ENCODE measurements at places on chromosomes 2 and 18.

- no peak for DNase-seq
These were observed 28.9 kb downstream of the MGAT5 start for GRCh38 chr2:134282629-134283400.

DNA sequence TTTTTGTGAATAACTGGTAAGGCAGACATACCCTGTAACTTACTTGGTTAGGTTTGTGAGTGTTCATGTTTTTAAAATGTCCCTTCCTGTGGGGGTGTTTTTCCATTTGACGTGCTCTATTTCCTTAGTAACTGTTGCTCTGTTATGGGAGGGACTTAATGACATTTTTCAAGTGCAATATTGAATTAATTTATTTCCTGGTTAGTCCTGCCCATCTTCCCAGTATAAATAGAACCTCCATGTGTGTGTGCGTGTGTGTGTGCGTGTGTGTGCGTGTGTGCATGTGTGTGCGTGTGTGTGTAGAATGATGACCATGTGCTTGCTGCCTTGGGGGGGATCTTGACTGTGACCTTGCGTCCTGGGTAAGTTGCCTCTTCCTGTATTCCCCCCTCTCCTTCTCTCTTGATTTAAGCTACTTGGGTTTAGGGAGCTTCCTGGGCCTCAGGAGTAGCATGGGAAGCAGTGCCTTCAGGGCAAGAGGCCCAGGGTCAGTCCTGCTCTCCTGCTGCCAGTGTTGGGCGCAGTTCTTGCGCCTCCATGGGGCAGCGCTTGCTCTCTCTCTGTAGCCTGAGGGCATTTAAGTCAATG lies 163.9 kb downstream of the LDLRAD4 start:
- DNase-seq, result no peak

DNA sequence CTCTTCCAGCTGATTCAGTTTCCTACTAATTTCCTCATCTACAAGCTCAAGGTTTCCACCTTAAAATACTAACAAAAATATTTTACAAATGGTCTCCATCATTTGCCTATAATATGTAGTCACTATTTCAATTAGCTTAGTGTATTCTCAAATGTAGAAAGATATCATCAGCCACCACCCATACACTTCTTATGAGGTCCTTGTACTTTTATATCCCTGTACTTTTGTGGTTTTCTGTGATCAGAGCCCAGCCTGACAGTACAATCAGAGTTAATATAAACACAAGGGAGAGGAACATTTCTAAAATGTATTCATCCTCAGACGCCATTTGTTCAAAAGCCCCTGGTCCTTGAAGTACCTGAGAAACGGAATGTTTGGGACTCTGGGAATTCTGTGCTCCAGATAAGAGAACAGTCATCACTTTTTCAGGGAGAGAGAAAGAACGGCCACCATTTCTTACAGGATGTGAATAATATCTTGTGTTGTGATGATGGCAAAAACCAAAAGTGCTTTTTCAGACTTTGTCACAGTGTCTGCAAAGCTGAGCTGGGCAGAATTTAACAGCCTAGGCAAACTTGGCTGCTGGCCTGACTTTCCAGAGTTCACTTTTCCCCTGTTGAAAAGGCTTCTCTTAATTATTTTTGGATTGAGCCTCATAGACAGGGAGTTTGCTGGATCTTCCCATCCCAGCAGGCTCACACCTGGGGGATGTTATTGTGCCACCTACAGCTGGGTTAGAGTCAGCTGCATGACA lies 361.7 kb upstream of the ACVR2A start:
- DNase-seq, result no peak

- DNase-seq, result no peak
These were observed 88.4 kb downstream of the DSEL start for GRCh38 chr18:67428158-67428557.

- DNase-seq, result no peak
These were observed 38.6 kb upstream of the TTN start for GRCh38 chr2:178845566-178846457.

GRCh38 chr2:120963997-120964705 lies 228.5 kb downstream of the GLI2 start:
- DNase-seq, result no peak

DNA sequence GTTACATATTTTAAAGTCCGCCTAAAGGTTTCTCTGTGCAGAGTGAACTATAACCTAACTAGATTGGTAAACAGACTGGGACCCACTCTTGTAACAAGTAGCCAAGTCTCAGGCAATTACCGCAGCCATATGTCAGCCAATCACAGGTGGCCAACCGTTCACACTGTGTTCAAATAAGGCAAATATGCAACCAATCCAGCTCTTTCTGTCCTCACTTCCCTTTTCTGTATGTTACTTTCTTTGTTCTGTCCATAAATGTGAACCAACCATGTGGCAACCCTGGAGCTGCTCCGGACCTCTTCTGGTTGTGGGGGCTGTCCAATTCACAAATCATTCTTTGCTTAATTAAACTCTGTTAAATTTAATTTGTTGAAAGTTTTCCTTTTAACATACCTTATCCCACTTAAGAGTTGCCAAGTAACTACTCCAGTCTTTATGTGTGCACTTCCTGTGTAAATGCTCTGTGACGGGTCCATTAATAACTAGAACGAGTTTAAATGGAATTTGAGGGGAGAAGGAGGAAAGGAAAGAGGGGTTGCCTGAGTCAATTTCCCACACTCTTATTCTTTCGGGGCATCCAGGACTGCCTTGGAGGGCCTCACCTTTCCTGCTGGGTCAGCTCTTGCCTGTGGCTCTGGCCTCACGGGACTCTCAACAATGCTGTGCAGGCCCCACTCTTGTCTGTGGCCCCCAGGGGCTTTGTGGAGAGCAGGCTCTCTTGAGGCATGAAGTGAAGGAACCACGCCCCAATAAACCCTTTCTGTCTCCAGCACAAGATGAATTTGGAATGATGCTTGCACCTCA lies 6.6 kb upstream of the RPL37A start:
- DNase-seq, result peak; percentile 35

GRCh38 chr2:17644997-17645720 lies 104.7 kb downstream of the VSNL1 start:
- DNase-seq, result no peak

GRCh38 chr2:59462422-59463197 lies 1090.8 kb downstream of the BCL11A start:
- DNase-seq, result peak; percentile 26

- no peak for DNase-seq
These were observed 81.5 kb upstream of the COL3A1 start for GRCh38 chr2:188892636-188893035.

DNA sequence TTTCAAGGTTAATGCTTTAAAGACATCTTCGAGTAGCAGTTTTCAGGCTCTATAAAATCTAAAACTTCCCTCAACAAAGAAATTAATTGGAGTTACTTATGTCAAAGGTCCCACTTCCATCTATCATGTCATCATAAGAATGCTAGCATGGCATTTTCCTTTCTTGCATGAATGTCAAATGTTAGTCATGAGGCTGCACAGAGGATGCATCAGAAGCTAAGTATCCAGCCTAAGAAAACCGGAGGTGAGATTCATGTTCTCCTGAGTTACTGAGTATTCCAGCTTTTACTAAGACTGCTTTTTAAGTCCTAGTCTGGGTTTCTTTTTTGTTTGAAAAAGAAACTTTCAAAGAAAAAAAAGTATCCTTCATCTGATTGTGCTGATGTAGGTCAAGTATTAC lies 130.6 kb upstream of the CDH19 start:
- no peak for DNase-seq

DNA sequence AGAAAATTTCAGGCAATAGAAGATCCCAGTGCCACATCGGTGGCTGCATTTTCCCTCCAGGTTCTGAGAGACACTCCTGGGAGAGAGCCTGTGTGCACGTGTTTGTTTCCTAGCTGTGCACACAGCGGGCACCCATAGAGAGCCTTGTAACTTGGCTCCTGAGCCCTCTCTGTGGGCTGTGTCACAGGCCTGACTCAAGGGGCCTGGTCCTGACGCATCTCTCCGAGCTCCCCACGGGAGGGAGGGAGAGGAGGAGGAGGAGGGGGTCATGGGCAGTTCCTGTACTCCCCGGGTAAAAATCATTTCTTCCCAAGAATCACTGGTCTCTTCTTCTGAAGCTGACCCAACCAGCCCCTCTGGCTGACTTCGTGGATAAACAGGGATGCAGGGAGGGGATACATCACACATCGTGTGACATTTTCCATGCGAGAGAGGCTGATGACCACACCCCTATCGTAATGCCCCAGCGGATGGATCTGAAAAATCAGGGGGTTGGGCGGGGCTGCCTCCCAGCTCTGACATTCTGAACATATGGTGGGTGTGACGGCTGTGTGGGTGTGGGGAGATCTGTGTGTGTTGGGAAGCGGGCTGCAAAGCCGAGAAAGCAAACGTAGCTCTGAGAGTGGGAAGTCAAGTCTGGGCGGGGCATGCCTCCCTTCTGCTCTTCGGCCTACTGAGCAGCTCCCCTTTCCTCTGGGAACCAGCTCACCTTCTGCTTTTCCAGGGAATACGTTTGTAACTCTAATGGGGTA lies 308.3 kb upstream of the HS6ST1 start:
- peak; percentile 100 for DNase-seq

GRCh38 chr2:241066893-241067341 lies 35.2 kb downstream of the MTERF4 start:
- DNase-seq, result no peak

DNA sequence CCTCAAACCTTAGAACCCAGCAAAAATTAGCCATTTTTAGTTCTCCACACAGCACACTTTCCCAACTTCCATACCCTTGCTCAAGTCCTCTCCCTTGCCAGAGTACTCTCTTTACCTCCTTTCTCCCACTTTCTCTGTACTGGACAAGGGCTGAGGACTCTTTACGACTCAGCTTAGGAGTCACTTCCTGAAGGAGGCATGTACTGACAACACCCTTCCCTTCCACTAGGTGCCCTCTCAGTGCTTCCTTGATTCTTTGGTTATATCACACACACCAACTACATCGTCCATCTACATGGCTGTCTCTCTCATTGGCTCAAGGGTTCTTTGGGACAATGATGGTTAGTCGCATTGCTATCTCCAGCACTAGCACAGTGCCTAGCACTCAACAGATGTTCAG lies 5.2 kb upstream of the C18orf63 start:
- DNase-seq, result no peak

DNA sequence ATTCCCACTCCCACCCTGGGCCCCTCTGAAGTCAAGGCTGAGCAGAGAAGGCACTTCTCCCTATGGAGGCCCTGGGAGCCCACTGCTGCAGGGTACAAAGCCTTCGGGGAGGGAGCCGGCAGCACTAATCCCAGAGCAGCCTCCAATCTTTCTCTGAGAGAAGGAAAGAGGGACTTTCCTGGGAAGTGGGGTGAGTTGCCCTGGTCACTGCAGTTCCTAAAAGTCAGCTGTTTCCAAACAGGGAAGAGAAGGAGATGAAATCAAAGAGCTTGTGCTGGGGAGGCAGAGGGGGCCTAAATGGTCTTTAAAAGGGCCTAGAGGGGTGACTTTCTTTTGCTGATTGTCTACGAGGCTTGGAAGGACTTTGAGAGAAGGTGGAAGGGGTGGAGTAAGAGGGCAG lies 264.7 kb downstream of the TNS1 start:
- no peak for DNase-seq

DNA sequence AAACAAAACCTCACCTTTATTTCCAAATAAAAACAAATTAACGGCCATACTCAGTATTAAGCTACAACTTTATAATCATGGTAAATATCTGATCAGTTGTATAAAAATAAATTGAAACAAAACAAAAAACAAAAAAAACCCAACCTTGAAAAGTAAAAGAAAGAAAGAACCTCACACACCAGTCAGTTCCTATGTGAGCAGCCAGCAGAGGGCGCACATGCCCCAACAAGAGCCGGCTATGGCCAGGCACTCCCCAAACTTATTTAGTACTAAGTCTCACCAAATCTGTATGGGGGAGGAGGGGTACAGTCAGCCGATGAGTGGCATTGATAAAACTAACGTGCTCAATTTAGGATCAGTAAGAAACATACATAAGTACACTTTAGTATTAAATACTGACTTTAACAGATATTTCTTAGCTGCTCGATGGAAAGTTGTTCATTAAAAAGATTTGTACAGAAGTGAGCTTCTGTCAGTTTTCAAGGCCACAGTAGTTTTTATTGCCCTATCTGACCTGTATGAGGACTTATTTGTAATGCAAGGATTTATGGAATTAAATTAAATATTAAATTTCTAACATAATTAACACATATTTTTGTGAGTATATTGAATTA lies 172.6 kb downstream of the TCF4 start:
- peak; percentile 70 for DNase-seq

- DNase-seq, result no peak
These were observed 71.9 kb downstream of the ADD2 start for GRCh38 chr2:70696142-70696541.

GRCh38 chr18:75477900-75478299 lies 50.4 kb upstream of the SMIM21 start:
- no peak for DNase-seq

GRCh38 chr2:219911541-219911940 lies 284.1 kb downstream of the SLC4A3 start:
- no peak for DNase-seq

GRCh38 chr2:184452907-184453306 lies 145.4 kb upstream of the ZNF804A start:
- DNase-seq, result no peak

DNA sequence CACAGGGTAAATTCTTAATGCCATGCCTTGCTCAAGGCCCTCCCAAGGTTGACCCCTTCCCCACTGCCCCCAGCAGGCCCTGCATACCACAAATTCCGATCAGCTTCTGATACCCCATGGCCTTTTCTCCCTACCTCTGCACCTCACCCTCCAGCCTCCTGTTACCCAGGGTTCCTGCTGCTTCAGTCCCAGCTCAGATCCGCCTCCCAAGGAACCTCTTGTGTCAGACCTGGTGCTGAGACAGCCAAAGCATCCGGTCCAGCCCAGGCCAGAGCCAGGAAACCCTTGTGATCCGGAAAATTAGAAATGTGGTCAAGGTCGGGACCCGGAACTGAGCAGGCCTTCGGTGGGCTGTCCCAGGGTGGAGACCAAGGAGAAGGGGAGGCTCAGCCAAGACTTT lies 231.3 kb downstream of the BCL2 start:
- no peak for DNase-seq

GRCh38 chr2:20365249-20365817 lies 14.7 kb upstream of the PUM2 start:
- DNase-seq, result no peak

DNA sequence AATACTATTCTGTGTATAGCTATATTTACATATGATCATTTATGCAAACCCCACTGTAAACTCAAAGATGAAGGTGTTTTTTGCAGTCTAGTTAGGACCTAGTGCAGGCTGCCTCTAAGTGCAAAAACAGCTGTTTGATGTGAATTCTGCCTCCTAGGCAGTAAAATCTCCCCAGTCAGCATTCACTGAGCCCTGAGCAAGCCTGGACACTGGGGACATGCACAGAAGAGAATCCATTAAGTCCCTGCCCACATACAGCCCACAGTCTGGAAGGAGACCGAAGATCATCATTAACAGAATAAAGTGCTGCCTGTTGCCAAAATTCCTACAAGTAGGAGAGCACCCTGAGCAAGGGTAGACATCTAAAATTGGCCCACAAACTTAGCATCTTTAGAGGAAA lies 14.4 kb upstream of the BIN1 start:
- no peak for DNase-seq

All from NCI-H2171 treated with DMSO at 0.1 percent for 48 hours (cell line).